ENCODE measurements at places on chromosomes 4 and X.

DNA sequence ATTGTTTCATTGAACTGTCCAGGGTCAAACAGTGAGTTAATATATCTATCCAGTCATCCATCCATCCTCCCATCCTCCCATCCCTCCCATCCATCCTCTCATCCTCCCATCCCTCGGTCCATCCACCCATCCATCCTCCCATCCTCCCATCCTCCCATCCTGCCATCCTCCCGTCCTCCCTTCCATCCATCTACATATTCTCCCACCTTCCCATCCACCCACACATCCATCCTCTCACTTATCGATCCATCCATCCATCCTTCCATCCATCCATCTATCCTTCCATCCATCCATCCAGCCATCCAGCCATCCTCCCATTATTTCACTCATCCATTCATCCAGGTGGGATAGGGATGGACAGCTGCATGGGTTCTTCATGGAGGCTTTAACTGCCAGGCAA is 35.4 kb upstream of the PSAPL1 start:
- no peak for DNase-seq

DNA sequence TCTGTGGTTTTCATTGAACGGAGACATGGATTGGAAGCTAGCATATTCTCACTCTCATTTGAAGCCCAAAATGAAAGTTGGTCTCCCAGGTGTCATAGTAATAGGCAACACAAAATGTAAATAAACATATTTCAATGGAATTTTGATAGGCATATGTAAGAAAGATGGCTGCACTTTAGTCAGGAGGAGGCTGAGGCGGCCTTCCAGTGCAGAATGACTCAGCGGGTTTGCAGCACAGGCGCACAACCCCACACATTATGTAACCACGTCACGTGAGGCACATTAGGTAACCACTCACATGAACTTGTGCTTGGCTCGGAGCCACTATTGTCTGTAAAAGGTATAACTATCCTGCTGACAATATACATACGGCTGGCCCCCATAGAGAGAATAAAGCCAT is 381.7 kb downstream of the GPAT3 start:
- DNase-seq, result peak; percentile 26

DNA sequence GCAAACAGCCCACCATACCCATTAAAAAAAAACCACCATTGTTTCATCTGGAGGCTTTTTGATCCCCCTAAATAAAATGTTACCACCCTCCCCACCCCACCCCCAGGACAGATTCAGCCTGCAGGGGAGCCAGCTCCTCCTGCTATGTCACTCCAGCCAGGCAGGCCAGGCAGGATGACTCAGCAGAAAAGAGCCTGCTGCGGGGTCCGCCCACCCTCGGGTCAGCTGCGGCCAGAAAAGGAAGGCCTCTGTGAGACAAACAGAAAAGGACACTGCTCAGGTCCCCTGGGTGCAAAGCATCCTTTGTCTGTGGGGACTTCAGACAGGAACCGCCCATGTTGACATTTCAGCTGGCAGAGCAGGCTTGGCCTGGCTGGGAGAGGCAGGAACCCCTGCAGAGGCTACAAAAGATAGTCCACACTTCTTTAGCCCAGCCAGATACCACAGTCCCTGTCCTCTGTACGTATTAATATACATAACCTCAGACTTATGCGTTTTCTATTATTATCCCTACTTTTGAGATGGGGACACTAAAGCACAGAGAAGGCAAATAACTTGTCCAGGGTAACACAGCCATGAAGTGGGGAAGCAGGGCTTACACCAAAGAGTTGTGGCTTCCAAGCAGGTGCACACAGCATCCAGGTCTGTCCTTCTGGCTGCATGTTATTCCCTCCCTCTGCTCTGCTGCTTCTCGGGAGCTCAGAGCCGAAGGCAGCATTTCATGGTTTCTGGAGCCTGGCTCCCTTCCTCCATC is 147.7 kb downstream of the CPEB2 start:
- DNase-seq, result peak; percentile 91

- DNase-seq, result peak; percentile 4
Measured at GRCh38 chrX:149881081-149881711, at the start of gene MAGEA8. Gene MAGEA8 (plus strand): TSS chrX:149881183. CDS start chrX:149884273, 3,090 bp downstream.

DNA sequence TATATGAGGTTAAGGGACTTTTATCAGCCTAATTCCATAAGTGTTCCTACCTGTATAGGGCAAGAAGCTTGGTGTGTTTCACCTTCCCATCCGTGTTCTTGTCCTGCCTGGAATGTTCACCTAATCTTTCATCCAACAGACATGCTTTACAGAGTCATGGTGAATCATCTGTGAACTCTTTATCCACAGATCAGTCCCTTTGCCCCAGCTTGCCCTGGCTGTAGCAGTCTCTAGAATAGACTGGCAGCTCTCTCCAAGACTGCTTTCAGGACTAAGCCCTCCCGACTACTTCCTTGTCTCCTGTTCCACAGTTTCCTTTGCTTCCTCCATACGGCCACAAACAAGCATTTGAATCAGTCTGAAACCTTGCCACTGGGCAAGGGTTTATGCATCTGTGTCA is 177.9 kb upstream of the IL15 start:
- no peak for DNase-seq

GRCh38 chr4:26261405-26261804 is 59.4 kb upstream of the RBPJ start:
- DNase-seq, result no peak

- no peak for DNase-seq
Measured at GRCh38 chr4:15188605-15189539, 186.6 kb downstream of the CPEB2 start.

DNA sequence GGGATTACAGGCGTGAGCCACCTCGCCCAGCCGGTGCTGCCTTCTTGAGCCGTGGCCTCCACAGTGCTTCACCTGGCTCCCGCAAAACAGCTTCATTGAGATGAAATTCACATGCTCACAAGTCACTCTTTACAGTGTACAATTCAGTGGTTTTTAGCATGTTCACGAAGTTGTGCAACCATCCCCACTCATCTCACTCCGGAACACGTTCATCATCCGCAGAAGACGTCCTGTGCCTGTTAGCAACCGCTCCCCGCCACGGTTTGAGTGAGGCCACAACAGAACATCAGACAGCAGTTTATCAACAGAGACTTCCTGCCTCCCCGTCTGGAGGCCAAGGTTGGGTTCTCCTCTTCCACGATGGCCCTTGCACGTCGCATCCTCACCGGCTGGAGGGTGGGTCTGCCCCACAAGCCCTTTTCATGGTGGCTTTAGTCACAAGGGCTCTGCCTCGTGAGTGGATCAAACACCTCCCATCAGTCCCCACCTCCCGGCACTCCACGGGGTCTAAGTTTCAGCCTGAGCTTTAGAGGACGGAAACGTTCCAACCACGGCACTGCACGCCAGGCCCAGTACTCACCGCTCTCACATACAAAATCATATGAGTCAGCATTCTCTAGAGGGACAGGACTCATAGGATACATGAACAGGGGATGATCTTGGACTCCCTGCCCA is 29.6 kb upstream of the SPON2 start:
- no peak for DNase-seq

DNA sequence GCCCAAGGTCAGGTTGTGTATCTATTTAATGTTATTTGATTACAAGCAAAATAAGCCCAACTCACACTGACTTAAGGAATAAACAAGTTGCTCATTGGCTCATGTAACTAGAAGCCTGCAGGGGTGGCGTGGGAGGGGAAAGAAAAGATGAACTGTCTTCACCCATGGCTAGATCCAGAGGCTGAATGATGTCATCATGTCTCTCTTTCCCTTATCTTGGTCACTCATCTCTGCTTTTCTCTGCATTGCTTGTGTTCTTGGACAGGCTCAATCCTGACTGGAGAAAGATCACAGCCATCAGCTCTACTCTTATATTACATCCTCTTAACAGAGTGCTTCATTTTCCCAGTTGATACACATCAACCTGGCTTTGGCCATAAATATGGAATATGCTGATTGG is 290.0 kb upstream of the DIAPH2 start:
- no peak for DNase-seq

- no peak for DNase-seq
Measured at GRCh38 chr4:74297539-74297938, 10.7 kb upstream of the EPGN start.

- no peak for DNase-seq
Measured at GRCh38 chr4:163556177-163556576, 61.7 kb downstream of the TMA16 start.

GRCh38 chrX:18424482-18425198 is 768 bp upstream of the CDKL5 start:
- peak; percentile 19 for DNase-seq

DNA sequence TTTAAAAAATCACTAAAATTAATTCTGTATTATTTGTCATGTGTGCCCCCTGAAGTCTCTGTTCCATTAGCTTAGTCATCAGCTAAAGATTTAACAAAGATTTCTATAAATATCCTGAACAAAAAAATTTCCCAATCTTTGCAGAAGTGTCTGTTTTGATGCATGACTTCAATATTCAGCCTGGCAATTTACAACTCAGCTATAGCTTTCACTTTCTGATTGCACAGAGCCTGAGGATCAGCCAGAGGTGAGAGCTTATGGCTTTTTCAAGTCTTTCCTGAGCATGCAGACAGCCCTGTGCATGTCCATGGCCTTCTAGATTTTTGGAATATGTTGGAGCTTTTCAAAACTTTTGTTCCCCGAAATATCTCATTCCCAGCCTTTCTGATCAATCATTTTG is 420.1 kb downstream of the ZNF674 start:
- DNase-seq, result no peak

GRCh38 chr4:112514647-112515197 is 1.3 kb downstream of the NEUROG2 start:
- DNase-seq, result peak; percentile 37

Data from erythroblast (primary cell).